ENCODE measurements at places on chromosomes 5 and 9. TPM values are rescaled to one million over a fixed set of nuclear protein-coding genes. Genes with fewer than 3 reads are reported as not detected.

DNA sequence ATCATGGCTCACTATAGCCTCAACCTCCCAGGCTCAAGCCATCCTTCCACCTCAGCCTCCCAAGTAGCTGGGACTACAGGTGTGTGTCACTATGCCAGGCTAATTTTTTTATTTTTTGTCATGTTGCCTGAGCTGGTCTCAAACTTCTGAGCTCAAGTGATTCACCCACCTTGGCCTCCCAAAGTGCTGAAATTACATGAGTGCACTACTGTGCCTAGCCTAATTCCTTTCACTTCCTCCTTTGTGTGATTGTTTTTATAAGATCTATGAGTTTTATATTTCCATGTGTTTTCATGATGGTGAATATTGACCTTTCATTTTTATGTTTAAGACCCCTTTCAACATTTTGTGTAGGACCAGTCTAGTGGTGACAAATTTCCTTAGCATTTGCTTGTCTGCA is 55.2 kb upstream of the IL12B start:
- DNase-seq, result no peak

GRCh38 chr9:20373263-20373662 is 249.0 kb downstream of the MLLT3 start:
- DNase-seq, result peak; percentile 59

DNA sequence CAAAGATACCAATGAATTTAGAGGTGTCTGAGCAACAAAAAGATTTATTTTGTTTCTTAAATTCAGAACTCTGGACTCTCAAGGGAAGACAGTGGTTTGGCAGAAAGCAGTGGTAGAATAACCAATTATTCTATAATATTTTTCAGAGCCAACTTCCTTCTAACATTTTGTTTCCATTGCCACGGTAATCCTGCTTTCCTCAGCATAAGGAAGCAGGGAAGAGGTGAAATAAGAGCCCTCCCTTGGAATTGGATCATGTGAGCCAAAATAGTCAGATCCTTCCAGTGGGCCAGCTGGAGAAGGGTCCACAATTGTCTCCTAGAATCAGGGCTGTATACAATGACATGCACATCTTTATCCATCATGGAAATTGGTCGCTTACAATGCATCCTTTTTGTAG is 130.0 kb upstream of the MAP1B start:
- no peak for DNase-seq

DNA sequence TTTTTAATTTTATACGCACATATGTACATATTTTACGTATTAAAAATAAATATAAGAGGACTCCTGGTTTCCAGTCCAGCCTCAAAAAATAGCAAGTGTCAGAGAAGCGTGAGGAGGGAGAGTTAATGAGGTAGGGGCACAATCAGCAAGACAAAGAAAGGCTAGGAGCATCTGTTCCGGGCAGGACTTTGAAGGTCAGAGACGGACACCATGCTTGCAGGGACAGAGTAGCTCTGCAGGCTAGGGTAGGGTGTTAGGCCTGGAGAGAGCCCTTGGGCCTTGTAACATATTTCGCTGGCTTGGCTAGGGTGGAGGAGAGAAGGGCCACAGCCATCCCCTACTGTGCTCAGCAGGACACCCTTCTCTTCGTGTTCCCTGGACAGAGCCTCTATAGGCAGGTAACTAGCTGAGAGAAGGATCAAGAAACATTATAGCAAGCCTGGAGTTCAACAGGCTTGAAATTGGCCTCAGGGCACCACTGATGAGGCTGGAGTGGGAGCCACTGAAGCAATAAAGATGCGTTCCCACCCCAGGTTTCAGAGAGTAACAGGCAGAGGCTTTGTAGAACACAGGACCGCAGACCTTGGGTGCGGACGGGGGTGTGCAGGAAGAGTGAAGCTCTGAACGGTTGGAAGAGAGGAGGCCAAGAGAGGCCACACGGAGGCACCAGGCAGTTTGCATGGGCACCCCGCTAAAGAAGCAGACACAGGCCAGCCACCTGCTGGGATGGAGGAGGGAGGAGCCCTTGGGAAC is 9.7 kb upstream of the IPPK start:
- no peak for DNase-seq

DIPK1B gene
- total RNA-seq, result 227 TPM

Data from hematopoietic multipotent progenitor cell (in vitro differentiated cells).